ENCODE measurements at places on chromosomes 16 and 17.

GRCh38 chr17:80969030-80969673, 22.5 kb upstream of the CHMP6 start:
- no peaks in the 10 kb centered on the region for H3K36me3 ChIP-seq
- H3K27me3 ChIP-seq: peaks cover 4% of the 10 kb centered on the region
- peak; percentile 12 for DNase-seq
- no peak overlapping the region for H3K27ac ChIP-seq
- no peak overlapping the region for H3K4me3 ChIP-seq

DNA sequence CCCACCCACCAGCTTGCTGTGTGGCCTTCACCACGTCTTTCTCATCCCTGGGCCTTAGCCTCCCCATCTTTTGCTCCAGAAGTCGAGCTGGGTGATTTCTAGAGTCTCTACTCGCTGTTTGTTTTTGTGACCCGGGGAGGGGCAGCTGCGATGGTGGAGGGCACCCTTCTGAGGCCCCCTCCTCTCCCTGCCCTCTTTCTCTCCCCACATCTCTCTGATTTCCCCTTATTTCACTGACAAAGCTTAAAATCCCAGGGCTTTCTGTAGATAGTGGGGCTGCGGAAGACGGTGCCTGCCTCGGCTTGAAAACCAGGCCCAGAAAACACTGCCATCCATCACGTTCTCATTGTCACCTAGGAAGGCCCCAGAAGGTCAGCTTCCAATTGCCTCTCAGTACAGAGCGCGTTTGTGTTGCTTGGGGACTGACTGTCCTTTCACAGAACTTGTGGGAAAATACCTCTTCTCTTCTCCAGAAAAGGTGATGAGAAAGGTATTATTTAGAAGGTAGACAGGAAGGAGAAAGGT, 95.1 kb downstream of the NTN1 start:
- H3K4me3 ChIP-seq: no peak overlapping the region
- peaks cover 3% of the 10 kb centered on the region for H3K4me1 ChIP-seq
- no peaks in the 10 kb centered on the region for H3K36me3 ChIP-seq
- H3K27me3 ChIP-seq: peaks cover 5% of the 10 kb centered on the region
- H3K27ac ChIP-seq: peak overlapping the region; percentile 24

GRCh38 chr17:66949501-66949900, 15.0 kb upstream of the CACNG4 start:
- H3K36me3 ChIP-seq: peaks cover 24% of the 10 kb centered on the region
- peaks cover 7% of the 10 kb centered on the region for H3K4me1 ChIP-seq
- H3K27me3 ChIP-seq: peaks cover 14% of the 10 kb centered on the region
- no peak overlapping the region for H3K4me3 ChIP-seq
- no peak overlapping the region for H3K27ac ChIP-seq
- DNase-seq: no peak

- no peaks in the 10 kb centered on the region for H3K36me3 ChIP-seq
- H3K27ac ChIP-seq: peak overlapping the region; percentile 92
- peaks cover 2% of the 10 kb centered on the region for H3K27me3 ChIP-seq
- peak overlapping the region; percentile 12 for H3K4me3 ChIP-seq
These were observed 20.8 kb upstream of the ATP5MC1 start for GRCh38 chr17:48871551-48872351.

DNA sequence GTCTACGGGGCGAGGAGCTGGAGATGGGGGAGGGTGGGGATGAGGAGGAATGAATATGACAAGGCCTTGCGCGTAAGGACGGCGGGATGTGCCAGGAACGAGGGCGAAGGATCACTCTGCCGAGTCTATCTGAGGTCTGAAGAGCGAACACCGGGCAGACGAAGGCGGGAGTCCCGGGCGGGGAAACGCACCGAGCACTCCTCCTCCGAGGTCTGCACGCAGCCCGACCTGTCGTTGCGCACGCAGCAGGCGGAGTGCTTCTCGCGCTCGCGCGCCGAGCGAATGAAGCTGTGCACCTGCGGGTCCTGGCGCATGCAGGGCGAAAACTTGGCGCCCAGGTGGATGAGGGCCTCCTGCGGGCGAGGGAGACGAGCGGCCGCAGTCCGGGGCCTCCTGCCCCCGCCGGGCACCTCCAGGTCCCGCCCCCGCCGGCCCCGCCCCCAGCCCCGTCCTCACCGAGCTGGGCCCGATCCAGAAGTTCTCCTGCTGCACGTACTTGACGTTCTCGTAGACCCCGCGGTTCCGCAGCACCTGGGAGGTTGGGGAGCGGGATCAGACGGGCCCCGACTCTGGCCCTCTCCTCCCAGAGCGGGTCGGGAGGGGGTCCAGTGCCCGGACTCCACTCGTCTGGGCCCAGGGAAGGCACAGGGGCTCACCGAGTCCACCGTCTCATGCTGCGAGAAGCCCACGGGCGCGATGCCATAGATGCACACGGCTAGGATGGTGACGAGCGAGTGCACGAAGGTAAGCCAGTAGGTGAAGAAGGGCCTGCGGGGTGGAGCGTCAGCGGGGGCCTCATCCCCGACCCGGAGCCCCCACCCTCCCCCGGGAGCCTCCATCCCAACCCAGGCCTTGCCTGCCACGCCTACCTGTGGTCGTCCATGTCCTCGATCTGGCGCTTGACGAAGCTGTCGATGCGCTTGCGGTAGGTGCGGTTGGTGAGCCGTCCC, 7.6 kb downstream of the SNRNP25 start:
- H3K4me3 ChIP-seq: no peak overlapping the region
- H3K27me3 ChIP-seq: peaks cover 8% of the 10 kb centered on the region
- peaks cover 3% of the 10 kb centered on the region for H3K4me1 ChIP-seq
- DNase-seq: no peak
- peaks cover 13% of the 10 kb centered on the region for H3K36me3 ChIP-seq
- H3K27ac ChIP-seq: no peak overlapping the region
